Caco-2 (cell line): ENCODE measurements at places on chromosomes 1 and 21. TPM values are rescaled to one million over a fixed set of nuclear protein-coding genes. Genes with fewer than 3 reads are reported as not detected.

The CYP4Z1 gene
- not detected in 2 replicates for total RNA-seq

The FCGR1A gene
- not detected in 2 replicates for total RNA-seq

- peaks cover 6% of the 10 kb centered on the region for H3K4me1 ChIP-seq
- DNase-seq = no peak
- H3K27me3 ChIP-seq = no peaks in the 10 kb centered on the region
- H3K36me3 ChIP-seq = no peaks in the 10 kb centered on the region; the same call in 1 of the 2 replicates
- H3K27ac ChIP-seq = peak overlapping the region; percentile 40
Measured at GRCh38 chr1:155858800-155859233, 550 bp upstream of the SYT11 start.

GRCh38 chr1:31911994-31912780 is 26.0 kb downstream of the PTP4A2 start:
- peaks cover 13% of the 10 kb centered on the region for H3K4me1 ChIP-seq
- no peaks in the 10 kb centered on the region for H3K27me3 ChIP-seq
- no peak for DNase-seq
- H3K4me3 ChIP-seq = no peak overlapping the region
- H3K27ac ChIP-seq = no peak overlapping the region
- peaks cover 1% of the 10 kb centered on the region; the same call in 1 of the 2 replicates for H3K36me3 ChIP-seq

DNA sequence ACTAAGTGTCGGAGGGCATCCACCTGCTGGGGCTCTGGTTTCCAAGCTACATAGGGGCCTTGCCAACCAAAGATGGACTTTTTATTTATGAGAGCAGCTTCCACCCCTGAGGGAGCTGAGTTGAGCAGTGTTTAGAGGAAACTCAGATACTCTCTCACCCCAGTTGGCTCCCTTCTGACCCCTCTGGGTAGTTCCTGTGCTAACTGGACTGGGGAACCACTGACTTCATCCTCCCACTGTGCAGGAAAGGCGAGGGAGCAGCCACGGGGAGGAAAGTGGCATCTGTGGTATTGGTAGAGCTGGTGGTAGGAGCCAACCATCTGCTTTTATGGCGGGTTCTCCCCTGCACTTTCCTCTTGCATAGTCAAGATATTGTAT is 70.4 kb downstream of the MPZL1 start:
- no peak for DNase-seq
- H3K4me1 ChIP-seq = peaks cover 18% of the 10 kb centered on the region
- H3K36me3 ChIP-seq = peaks cover 7% of the 10 kb centered on the region
- H3K27me3 ChIP-seq = no peaks in the 10 kb centered on the region
- no peak overlapping the region for H3K4me3 ChIP-seq
